ENCODE measurements at places on chromosomes 2 and 18. TPM values are rescaled to one million over a fixed set of nuclear protein-coding genes. Genes with fewer than 3 reads are reported as not detected.
A peak's percentile ranks its signal among the peaks of the same experiment; 100 is the strongest.

- DNase-seq = no peak
Observed at GRCh38 chr2:100674666-100675065, 111.9 kb downstream of the PDCL3 start.

GRCh38 chr18:57210716-57211411, 64.0 kb downstream of the BOD1L2 start:
- no peak for DNase-seq

DNA sequence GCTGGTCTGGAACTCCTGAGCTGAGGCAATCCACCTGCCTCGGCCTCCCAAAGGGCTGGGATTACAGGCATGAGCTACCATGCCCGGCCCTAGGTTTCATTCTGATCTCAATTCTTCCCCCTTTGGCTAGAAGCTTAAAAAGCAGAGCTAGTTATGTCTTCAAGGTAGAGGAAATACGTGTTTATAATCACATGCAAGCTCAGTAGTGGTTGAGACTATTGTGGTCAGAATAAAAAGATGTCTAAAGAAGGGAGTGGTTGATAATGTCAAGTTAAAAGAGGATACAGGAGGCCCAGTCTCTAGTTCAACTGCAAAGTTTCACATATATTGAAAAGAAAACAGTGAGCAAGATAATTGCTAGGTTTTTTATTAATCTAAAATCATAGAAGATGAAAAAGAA, 807.8 kb upstream of the ACVR2A start:
- DNase-seq = no peak

DNA sequence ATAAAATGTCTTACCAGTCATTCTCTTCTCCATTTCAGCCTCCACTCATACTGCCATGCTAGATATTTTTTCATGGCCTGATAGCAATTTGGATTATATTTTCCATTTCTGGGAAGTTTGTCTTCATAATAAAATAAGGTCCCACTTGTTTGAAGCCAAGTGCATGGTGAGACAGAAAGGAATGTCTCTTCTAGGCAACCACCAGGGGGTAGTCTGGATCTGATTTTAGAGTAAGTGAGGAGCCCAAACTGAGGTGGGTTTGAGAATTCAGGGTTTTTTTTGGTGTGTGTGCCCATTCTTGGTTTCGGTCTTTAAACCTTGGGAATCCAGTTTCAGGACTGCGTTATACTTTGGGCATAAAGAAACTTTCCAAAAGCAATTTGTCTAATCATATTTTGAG, 315.5 kb downstream of the RPRM start:
- no peak for DNase-seq

DNA sequence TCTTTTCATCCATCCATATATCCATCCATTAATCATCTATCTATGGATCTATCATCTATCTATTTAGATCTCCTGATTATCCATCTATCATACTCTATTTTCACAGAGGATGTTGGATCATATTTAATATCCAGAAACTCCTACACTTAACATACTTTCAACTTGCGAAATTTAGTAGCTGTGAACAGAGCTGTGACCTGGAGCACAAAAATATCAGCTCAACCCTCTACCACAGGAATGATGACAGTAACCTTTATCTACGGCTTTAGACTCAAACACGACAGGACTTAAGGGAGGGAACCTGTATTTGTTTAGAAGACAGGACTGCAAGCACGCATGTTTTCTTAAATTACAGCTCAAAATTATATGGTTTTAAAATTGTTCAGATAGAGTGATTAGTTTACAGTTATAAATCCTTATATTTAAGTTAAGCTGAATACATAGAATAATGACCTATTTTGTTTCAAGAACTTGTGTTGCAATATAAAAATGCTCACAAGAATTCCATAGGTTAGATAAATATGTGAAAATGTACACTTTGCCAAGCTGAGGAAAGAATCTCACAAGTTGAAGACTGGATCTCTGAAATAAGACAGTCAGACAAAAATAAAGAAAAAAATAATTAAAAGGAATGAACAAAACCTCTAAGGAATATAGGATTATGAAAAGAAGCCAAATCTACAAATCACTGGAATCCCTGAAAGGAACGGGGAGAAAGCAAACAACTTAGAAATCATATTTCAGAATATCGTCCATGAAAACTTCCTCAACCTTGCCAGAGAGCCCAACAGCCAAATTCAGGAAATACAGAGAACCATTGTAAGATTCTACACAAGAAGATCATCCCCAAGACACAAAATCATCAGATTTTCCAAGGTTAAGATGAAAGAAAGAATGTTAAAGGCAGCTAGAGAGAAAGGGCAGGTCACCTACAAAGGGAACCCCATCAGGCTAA, 142.0 kb downstream of the COL6A3 start:
- no peak for DNase-seq

DNA sequence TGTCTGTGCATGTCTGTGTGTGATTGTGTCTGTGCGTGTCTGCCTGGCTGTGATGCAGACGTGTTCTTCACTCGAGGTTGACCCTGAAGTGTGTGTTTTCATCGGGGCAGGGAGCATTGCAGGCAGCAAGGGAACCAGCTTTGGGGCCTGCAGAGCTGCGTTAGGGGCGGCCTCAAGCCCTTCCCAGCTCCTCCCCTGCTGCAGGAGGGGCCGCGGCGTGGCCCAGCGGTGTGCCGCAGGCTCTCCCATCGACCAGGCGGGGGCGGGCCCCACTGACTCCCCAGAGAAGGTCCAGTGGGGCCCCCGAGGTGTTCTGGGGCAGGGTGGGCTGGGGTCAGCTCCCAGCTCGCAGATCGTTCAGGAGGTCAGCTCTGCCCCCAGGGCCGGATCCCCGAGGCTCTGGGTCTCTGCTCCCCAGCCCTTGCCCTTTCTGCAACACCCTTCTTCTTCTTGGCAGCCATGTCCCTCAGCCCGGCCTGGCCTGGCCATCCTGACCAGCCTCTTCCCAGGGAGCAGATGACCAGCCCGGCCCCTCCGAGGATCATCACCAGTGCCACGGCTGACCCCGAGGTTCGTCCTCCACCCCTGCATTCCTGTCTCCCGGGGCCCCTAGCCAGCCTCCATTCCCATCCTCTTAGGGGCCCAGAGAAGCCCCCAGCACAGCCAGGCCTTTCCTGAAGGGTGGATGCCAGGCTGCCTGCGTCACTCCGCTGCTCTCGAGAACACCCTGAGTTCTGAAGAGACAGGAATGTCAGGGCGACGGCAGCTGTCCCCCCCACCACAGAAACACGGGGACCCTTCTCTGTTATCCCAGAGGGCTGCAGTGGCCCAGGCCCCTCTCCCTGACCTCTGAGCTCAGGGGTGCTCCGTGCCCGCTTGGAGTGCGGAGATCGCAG, 11.1 kb upstream of the KLHL30 start:
- peak; percentile 51 for DNase-seq

- DNase-seq = no peak
Observed at GRCh38 chr2:31297751-31298150, 63.8 kb downstream of the EHD3 start.

DNA sequence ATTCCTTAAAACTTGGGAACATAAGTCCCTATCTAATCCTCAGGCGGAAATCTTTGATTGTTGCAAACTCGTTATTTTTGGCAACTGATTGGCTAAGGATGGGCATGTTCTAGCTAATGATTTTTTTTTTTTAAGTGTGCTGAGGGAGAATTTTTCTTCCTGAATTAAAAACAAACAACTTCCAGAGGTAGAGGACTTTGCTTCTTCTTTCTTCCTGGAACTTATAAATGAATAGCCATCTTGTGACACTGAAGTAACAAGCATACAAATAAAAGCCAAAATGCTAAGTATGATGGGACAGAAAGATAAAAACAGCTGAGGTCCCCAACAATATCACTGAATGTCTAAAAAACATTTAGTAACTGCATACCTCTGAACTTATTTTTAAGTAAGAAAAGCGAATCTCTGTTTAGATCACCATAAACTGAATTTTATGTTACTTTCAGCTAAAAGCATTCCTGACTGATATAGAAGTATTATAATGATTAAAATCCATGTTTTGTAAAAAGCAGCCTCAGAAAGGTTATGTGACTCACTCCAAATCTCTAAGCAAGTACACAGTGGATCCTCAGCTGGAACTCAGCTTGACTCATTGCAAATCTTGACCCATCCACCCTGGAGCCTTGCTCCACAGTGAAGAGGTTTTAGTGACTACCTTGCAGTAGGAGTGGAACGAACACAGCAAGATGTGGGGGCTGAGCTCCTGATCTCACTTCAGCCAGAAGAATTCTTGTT, 344.4 kb downstream of the CLIP4 start:
- no peak for DNase-seq

DNA sequence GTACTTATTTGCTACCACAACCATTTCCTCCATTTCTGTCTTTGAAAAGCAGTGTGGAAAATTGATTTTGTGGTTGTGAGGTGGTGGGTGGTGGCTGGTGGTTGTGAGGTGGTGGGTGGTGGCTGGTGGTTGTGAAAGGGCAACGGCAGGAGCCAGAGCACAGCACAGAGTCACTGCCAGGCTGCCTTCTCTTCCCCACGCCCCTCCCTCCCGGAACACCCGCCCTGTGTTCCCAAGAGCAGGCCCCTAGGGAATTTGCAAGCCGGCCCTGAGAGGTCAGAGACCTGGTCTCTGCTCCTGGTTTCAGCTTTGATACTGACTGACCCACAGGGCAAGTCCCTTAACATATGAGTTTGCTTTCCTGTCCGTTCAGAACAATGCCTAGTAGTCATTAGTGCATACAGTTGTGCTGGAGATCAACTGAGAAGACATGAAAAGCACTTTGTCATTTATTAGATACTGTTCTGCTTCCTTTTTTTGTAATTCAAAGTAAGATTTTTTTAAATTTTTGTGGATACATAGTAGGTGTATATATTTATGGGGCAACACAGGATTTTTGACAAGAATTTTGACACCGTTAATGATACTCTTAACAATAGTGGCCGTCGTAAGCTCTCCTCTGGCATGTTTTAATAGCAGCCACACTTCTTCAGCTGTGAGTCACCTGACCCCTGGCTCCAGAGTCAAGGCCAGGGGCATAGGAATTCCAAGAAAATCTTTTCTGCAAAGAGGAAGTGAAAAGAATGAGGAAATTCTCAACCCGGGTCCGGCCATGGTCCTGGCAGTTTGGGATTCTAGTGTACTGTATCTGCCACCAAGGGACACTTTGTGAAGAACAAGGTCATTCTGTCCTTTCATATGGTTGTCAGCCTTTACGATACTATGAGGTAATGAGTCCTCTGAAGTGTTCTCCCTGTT, 53.2 kb downstream of the ITGA6 start:
- DNase-seq = no peak

DNA sequence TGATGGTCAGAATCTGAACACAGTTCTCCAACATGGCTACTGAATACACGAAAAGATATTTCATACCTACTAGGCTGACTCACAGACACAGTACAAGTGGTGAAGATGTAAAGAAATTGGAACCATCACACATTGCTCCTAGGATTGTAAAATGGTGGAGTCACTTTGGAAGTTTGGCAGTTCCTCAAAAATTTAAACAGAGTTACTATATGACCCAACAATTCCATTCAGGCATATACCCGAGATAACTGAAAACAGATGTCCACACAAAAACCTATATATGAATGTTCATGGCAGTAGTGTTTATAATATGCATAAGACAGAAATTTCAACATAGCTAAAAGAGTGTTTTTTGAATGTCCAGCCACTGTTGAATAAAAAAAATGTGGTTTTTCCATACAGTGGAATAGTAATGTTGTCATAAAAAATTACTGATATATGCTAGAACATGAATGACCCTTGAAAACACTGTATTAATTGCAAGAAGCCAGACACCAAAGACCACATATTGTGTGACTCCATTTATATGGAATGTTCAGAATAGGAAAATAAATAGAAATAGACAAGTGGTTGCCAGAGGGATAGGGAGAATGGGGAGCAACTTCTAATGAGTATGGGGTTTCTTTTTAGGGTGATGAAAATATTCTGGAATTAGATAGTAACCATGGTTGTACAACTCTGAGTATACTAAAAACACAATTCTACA, 10.1 kb downstream of the RMP24 start:
- no peak for DNase-seq

- DNase-seq = no peak
Observed at GRCh38 chr2:153100151-153100550, 378.4 kb downstream of the RPRM start.

DNA sequence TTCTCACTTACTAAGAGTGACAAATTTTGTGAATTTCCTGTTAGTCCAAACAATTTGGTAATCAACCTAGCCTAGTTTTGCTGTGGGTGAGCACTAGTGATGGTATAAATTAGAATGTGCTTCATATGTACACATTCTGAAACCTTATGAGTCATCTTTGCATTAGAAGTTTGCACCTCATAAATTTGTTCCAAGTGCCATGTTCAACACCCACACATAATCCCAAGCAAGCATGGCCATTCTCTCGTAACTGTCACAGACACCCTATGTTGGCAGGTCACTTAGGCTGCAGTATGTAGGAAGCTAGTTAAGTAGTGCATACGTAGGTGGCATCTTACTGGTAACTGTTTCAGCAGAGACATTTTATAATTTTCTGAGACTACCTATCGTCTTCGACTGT, 46.9 kb downstream of the NAB1 start:
- peak; percentile 70 for DNase-seq

DNA sequence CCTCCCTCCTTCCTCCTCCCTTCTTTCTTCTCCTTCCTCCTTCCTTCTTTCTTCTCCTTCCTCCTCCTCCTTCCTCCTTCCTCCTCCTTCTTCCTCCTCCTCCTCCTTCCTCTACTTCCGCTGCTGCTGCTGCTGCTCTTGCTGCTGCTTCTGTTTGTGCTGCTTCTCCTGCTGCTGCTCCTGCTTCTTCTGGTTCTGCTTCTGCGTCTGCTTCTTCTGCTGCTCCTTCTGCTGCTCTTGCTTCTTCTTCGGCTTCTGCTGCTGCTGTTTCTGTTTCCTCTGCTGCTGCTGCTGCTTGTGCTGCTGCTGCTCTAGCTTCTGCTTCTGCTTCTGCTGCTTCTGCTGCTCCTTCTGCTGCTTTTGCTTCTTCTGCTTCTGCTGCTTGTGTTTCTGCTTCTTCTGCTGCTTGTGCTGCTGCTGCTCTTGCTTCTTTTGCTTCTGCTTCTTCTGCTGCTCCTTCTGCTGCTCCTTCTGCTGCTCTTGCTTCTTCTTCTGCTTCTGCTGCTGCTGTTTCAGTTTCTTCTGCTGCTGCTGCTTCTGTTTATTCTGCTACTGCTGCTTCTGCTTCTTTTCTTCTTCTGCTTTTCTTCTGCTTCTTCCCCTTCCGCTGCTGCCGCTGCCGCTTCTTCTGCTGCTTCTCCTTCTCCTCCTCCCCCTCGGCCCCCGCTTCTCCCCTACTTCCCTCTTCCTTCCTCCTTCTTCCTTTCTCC, 8.6 kb downstream of the SNRNP27 start:
- DNase-seq = no peak

GRCh38 chr2:98664323-98664722, 55.9 kb downstream of the UNC50 start:
- DNase-seq = peak; percentile 74

- DNase-seq = no peak
Observed at GRCh38 chr2:189481071-189481470, 39.8 kb downstream of the WDR75 start.

- DNase-seq = no peak
Observed at GRCh38 chr2:19664646-19665045, 237.1 kb downstream of the TTC32 start.

The UGT1A5 gene
- total RNA-seq = not detected

The SOCS6 gene
- total RNA-seq = 5.4 TPM

The LIMS4 gene
- total RNA-seq = 0.43 TPM

The MBP gene
- 77.6 TPM for total RNA-seq

The AFG3L2 gene
- 74.1 TPM for total RNA-seq

The WDR35 gene
- 13.6 TPM for total RNA-seq

The REG1B gene
- total RNA-seq = not detected

The HNMT gene
- not detected for total RNA-seq

The LAMA1 gene
- not detected for total RNA-seq

The AQP12A gene
- not detected for total RNA-seq

The NYAP2 gene
- not detected for total RNA-seq

The RESP18 gene
- not detected for total RNA-seq

The ANKRD62 gene
- total RNA-seq = not detected

All from natural killer cell treated with Interleukin-12 subunit alpha and Interleukin-12 subunit beta and Interleukin-15 and Interleukin-18, amount 100 ng/mL, for 72 hours (primary cell).